ENCODE measurements at places on chromosomes 7 and 10.

DNA sequence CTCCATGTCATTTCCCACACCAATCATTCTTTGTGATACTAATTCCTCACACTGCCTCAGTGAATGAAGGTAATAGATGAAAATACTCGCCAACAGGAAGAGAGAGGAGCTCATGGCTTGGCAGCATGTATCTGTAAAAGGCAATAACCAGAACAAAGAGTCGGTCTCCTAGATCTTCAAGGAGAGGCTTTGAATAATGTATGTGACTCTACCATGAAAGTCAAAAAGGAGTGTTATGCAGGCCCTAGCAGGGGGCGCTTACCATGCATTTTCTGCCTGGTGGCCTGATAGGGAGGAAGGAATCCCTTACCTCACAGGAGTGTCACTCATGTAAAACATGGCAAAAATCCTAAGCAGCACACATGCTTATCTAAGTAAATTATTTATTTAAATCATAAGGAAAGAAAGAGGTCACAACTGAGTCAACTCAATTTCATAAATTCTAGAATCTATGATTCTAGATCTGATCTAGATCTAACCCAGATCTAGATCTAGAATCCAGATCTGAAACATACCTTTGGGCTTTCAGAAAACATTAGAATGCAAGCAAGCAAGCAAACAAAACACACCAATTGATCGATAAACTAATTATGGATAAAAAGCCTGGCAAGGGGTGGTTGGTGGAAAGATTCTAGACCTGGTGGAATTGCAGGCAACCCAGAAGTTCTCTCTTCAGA is 226.3 kb upstream of the KLF6 start:
- DNase-seq, result no peak

DNA sequence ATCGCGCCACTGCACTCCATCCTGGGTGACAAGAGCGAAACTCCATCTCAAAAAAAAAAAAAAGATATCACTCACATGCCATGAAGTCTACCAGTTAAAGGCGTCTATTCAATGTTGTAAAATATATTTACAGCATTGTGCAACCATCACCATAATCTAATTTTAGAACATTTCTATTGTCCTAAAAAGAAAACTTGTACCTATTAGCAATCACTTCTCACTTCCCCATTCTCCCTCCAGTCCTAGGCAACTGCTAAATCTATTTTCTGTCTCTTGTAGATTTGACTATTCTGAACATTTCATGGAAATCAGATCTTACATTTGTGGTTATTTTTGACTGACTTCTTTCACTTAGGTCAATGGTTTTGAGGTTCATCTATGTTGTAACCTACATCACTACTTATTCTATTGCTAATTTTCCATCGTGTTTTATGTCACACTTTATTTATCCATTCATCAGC is 25.2 kb upstream of the OTUD1 start:
- DNase-seq, result no peak

- DNase-seq, result no peak
These were observed 53.7 kb upstream of the MAGI2 start for GRCh38 chr7:79507131-79507530.

- no peak for DNase-seq
These were observed 56.3 kb upstream of the ZPBP start for GRCh38 chr7:50149369-50149768.

GRCh38 chr7:133059263-133059662 is 22.6 kb downstream of the CHCHD3 start:
- DNase-seq, result no peak

DNA sequence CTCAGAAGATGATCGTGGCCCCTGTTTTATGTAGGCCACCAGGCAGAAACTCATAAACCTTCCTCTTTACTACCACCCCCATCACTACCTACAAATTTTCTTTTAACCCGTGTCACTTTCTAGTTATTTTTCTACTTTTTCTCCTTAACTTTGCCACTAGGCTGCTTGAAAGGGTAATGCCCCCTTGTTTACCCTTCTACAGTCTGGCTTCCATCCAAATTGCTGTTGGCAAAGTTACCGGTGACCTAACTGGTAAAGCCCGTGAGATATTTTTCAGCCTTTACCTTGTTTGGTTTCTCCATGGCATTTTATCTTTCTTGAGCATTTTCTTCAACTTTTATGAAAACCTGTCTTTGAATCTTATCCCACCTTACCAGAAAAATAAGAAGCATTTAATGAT is 153.0 kb downstream of the WNT2 start:
- DNase-seq, result peak; percentile 41

GRCh38 chr10:22648547-22648961 is 65.8 kb downstream of the PIP4K2A start:
- DNase-seq, result peak; percentile 74

DNA sequence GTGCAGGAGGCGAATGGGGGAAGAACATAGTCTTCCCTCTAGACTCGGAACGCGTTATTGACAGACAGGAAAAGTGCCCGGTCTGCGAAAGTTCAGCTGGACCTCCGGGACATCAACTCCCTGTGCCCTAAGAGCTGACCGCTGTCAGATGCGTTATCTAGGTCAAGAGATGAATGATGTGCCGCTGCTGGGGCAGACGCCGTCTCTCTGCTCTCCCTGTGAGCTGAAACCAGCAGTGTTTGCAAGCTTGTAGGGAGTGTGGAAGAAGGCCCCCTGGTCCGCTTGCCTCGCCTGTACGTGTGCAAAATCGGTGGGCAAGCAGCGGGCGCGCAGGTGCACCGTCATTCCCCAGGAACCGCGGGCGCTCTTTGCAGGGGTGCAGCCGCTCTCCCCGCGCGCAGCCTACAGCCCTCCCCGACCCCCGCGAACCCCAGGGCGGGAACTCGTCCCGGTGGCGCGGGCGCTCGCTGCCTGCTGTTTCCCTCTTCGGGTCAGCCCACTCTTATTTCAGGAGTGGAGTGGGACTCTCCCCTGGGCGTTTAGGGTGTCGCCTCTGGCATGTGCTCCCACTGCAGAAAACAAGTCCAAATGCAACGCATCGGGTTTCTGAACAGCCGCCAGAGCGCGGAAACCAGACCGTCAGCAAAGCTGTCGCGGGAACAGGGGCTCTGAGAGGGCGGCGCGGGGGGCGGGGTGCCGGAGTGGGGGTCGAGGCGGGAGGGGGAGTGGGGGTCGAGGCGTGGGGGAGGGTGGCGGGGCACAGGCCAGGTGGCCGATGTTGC is 1.8 kb upstream of the PFKFB3 start:
- DNase-seq, result no peak

GRCh38 chr10:129849853-129850252 is 114.2 kb downstream of the EBF3 start:
- no peak for DNase-seq

- no peak for DNase-seq
These were observed 110.7 kb downstream of the LRMDA start for GRCh38 chr10:75542084-75542483.

DNA sequence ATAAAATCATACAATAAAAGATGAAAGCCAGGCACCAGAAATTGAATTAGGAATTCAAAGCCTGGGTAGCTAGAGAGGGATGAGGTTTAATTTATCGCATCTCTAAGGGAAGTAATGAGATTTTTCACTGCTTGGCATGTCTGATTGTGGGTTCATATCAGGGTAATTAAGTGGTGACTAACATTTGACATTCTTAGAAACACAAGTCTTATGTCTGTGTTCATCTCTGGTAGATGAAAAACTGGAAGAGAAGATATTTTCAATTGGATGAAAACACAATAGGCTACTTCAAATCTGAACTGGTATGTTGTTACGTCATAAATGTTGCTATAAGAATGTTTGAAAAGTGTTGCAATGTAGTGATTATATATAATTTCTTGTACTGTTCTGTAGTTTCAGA is 36.8 kb upstream of the ARMS2 start:
- no peak for DNase-seq

GRCh38 chr7:20238754-20239324 is 21.7 kb upstream of the MACC1 start:
- DNase-seq, result no peak

DNA sequence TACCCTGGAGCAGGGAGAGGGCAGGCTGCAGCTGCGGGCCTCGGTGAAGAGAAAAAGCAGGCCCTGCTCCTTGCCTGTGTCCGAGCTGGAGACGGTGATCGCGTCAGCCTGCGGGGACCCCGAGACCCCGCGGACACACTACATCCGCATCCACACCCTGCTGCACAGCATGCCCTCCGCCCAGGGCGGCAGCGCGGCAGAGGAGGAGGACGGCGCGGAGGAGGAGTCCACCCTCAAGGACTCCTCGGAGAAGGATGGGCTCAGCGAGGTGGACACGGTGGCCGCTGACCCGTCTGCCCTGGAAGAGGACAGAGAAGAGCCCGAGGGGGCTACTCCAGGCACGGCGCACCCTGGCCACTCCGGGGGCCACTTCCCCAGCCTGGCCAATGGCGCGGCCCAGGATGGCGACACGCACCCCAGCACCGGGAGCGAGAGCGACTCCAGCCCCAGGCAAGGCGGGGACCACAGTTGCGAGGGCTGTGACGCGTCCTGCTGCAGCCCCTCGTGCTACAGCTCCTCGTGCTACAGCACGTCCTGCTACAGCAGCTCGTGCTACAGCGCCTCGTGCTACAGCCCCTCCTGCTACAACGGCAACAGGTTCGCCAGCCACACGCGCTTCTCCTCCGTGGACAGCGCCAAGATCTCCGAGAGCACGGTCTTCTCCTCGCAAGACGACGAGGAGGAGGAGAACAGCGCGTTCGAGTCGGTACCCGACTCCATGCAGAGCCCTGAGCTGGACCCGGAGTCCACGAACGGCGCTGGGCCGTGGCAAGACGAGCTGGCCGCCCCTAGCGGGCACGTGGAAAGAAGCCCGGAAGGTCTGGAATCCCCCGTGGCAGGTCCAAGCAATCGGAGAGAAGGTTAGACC is 138.0 kb upstream of the STK17A start:
- no peak for DNase-seq

DNA sequence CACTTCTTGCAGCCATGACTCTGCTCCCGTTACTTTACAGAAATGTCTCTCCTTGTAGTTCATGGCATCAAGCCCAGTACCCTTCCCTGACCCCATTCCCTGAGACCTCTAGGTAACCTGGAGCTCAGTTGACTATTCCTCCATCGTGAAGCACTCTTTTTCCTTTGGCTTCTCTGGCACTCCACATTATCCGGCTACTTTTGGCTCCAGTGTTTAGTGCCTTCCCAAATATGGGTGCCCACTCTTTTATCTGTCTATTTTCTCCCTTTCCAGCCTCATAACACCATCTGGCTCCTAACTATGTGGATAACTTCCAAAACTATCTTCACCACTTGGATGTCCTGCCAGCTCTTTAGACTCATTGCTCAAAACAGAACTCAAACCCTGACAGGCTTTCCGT is 744.7 kb upstream of the GALNT17 start:
- no peak for DNase-seq

DNA sequence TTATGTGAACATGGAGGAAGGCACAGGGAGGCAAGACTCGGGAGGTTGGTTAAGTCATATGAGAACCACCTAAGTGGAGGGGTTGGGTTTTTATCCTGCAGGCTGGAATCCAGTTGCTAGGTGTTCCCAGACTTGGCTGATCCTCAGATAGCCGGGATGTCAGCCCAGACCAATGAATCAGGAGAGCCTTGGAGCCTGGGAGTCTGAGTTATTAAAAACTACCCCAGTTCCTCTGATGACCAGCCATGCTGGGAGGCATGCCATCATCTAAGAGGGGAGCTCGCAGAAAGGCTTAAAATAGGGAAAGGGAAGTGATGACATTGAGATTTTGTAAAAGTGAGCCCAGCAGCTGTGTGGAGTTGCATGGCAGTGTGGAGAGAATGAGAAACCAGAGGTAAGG is 238.1 kb downstream of the ZNF248 start:
- DNase-seq, result no peak

DNA sequence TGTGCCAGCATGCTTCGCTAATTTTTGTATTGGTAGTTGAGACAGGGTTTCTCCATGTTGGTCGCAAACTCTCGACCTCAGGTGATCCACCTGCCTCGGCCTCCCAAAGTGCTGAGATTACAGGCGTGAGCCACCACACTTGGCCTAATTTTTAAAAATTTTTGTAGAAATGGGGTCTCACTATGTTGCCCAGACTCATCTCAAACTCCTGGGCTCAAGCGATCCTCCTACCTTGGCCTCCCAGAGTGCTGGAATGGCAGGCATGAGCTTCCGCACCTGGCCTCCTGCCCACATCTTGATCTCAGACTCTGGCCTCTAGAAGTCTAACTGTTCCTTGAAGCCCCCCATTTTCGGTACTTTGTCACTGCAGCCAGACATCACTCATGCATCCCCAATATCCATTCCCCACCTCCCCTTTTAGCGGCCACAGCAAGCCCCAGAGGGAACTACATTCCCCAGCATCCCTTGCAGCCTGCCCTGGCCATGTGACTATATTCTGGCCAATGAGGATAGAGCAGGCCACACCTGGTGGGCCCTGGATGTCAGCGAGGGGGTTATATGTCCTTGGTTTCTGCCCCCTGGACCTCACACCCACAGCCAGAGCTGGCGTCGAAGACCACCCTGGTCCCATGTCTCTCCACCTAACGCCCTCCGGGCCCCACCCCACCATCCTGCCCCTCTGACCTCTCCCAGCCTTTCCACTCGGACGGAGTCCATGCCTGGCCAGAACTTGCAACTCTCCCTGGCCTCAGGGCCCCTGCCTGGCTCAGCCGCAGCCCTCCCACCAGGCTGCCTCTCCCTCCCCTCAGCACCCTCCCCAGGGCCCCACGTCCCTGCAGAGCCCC is 33.8 kb downstream of the MICALL2 start:
- no peak for DNase-seq

- DNase-seq, result no peak
These were observed 436.0 kb downstream of the PAXIP1 start for GRCh38 chr7:154566877-154567276.

DNA sequence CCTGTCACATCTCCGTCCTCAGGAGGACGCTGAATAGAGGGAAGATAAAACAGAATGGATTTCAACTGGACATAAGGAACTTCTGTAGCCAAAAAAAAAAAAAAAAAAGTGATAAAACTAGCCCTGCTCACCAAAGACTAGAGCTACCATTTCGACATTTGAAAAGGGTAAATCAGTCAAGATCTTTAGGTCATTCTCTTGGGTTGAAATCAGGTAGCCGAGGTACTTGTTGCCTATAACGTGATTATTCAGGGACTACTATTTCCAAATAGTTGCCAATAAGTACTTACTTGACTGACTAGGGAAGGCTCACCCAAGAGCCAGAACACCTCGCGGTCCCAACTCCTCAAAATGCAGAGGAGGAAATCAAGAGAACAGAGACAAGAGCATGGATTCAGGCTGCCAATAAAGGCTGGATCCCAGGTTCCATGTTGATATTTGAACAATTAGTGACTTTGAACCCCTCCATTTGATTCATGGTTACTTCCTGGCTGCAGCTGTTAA is 2.0 kb downstream of the RHEB start:
- DNase-seq, result no peak

DNA sequence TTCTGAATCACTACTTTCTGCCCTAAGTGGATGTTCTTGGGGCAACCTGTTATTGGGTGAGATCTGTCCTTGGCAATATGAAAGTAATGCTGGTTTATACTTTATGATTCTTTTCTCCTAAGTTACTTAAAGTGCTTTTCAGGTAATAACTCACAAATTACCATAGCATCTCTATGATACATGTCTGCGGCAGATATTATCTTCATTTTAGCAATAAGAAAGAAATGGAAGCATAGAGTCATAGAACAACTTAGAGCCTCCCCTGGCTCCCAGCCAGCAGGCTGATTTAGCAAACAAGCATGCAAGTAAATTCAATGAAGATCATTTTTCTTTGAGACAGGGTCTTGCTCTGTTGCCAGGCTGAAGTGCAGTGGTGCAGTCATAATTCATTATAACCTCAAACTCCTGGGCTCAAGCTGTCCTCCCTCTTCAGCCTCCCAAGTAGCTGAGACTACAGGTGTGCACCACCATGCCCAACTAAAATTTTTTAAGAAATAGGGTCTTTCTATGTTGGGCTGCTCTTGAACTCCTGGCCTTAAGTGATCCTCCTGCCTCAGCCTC is 38.1 kb upstream of the GRM8 start:
- DNase-seq, result no peak

Data from astrocyte of the cerebellum (primary cell).